Mesenteric fat pad (tissue), 1 donor: ENCODE measurements at places on chromosomes 3 and 15. TPM values are rescaled to one million over a fixed set of nuclear protein-coding genes. Genes with fewer than 3 reads are reported as not detected.

The CCDC51 gene
- total RNA-seq = 11.6 TPM

The FOXL2NB gene
- not detected for total RNA-seq

The ECE2 gene
- total RNA-seq = not detected

The REC114 gene
- not detected for total RNA-seq

GRCh38 chr3:102722317-102722716, 287.5 kb downstream of the ZPLD1 start:
- DNase-seq = no peak

DNA sequence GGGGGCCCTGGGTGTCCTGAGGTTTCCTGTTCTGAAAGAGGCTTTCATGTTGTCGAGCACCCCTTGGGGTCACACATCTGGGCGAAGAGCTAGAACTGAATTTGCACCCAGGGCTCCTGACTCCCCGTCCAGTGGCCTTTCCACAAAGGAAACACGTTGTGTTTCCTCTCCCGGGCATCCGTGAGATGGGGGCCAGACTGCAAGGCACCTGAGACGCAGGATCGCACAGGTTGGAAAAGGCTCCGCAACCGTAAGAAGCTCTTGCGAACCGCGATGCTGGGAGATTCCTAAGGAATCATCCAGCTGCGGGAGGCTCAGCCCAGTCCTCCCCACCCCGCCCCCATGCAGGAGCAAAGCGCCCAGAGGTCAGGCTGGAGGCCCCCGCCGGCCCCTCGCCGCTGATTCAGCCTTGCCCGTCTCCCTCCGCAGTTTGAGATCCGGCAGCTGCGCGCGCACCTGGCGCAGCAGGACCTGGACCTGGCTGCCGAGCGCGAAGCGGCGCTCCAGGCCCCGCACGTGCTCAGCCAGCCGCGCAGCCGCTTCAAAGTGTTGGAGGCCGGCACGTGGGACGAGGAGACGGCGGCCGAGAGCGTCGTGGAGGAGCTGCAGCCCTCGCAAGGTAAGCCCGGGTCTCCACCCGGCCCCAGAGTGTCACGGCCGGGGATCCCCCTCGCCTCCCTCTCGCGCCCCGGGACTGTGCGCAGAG, 119.6 kb downstream of the ETFA start:
- DNase-seq = no peak

DNA sequence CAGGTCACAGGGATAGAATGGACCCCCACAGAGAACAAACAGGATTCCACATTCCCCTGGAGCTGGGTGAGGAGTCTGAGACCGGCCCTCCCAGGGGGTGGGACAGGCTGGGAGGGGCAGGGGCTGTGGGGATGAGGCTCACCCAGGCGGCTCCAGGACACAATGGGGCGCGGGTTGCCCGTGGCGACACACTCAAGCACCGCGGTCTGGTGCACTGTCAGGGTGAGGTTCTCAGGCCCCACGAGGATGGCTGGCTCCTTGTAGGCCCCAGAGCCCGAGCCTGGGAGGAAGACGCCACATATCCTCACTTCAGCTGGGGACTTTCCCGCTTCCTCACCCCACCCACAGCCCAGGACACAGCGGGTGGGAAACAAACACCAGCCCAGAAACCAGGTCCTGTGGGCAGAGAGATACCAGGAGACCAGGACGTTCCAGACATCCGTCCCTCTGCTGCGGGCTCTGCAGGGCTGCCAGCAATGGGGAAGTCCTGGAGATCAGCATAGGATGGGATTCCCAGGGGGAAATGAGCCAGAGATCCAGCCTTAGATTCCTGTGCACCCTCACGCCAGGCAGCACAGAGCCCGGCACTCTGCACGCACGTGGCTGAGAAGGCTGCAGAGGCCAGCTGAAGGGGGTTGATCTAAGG, 30.2 kb downstream of the RNU5B-1 start:
- no peak for DNase-seq

- DNase-seq = no peak
Measured at GRCh38 chr15:73809728-73810501, 56.8 kb upstream of the INSYN1 start.

- DNase-seq = no peak
Measured at GRCh38 chr15:55588070-55588814, at the start of gene PYGO1. Gene PYGO1, minus strand, starts transcription at chr15:55588345. Its CDS starts 462 bp downstream, at chr15:55587883.

GRCh38 chr3:191005790-191006189, 143.3 kb upstream of the GMNC start:
- DNase-seq = no peak

- no peak for DNase-seq
Measured at GRCh38 chr3:194971965-194972364, 286.3 kb downstream of the FAM43A start.
